ENCODE measurements at places on chromosomes 13 and 19. TPM values are rescaled to one million over a fixed set of nuclear protein-coding genes. Genes with fewer than 3 reads are reported as not detected.

DNA sequence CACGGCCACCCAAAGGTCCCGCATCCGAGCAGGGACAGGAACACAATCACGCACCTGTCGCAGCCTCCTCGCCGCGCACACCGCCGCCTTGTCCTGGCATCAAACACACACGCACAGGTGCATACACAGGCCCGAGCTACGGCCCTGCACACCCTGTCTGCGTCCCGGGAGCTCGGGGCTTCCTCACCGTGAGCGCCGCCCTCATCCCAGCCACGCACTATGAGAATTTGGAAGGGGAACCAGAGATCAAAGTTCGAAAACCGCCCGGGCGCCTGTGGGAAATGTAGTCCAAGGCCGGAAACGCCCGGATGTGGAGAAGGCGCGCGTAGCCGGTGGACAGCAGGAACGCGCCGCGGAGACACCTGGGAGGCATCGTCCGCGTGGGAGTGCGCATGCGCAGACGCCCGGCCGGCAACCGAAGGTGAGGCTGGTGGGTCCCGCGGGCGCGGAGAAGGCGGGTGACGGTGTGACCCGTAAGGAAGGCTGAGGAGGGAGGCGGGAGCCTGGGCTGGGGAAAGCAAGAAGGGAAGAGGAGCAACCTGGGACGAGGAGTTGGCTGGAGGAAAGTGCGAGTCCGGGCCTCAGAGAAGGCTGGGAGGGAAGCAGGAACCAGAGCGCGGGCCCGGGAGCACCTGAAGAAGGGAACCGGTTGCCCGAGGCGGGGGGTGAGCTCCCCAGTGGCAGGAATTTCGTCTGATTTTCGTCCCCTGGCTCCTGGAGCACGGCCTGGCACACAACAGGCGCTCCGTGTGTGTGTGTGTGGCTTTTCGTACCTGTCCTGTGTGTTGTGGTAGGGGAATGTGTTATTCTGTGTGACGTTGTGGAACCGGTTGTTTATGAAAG is at the start of gene ZNF567:
Gene ZNF567, plus strand, starts transcription at position 399 of the 843 bp plus-strand sequence. CDS start 7,256 bp downstream, outside the sequence.
- peak; percentile 99 for DNase-seq
- H3K36me3 ChIP-seq: peaks cover 56% of the 10 kb centered on the region
- peak within 1 kb of the TSS; percentile 97 for H3K4me3 ChIP-seq
- H3K27me3 ChIP-seq: peaks cover 3% of the 10 kb centered on the region
- H3K4me1 ChIP-seq: peaks cover 21% of the 10 kb centered on the region

DNA sequence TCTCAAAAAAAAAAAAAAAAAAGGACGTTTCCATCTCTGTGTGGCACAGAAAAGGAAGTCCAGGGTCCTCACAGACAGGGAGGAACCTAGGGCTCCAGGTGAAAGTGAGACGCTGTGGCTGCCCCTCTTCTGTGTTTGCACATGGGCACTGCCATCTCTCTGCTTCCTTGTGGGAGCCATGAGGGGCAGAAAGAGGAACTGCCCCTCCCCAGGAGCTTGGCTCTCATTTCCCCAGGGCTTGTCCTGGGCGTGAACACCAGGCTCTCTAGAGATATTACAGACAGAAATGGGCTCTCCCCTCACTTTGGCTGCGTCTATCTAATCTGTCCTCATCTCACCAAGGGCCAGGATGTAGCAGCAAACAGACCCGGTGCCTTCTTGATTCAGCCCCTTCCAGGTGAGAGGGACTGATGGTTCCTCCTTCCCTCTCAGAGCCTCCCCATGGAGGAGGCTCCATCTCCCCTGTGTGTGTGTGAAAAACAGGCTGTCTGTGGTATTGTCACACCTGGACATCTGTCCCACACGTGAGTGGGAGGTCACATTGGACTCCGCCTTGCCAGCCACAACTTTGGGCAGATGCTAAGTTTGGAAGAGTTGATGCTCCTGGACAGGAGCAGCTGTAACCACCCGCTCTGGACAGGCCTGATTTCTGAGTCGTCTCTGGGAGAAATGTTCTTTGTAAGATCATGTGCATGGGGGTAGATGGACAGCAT is 840 bp upstream of the LILRA4 start:
- no peak for DNase-seq
- H3K27ac ChIP-seq: no peak overlapping the region
- peaks cover 7% of the 10 kb centered on the region for H3K27me3 ChIP-seq
- H3K36me3 ChIP-seq: no peaks in the 10 kb centered on the region
- H3K4me1 ChIP-seq: no peaks in the 10 kb centered on the region
- no peak overlapping the region for H3K4me3 ChIP-seq

- peak overlapping the region; percentile 95 for H3K27ac ChIP-seq
- no peak for DNase-seq
- H3K4me3 ChIP-seq: peak overlapping the region; percentile 96
- H3K4me1 ChIP-seq: peaks cover 39% of the 10 kb centered on the region
- H3K36me3 ChIP-seq: peaks cover 30% of the 10 kb centered on the region
Measured at GRCh38 chr19:3982701-3983541, 2.3 kb downstream of the EEF2 start.

- no peak overlapping the region for H3K27ac ChIP-seq
- peaks cover 30% of the 10 kb centered on the region for H3K36me3 ChIP-seq
- H3K4me3 ChIP-seq: peak overlapping the region; percentile 9
- peaks cover 12% of the 10 kb centered on the region for H3K4me1 ChIP-seq
- H3K27me3 ChIP-seq: no peaks in the 10 kb centered on the region
- no peak for DNase-seq
Measured at GRCh38 chr13:98180092-98180491, 3.0 kb upstream of the RNF113B start.

GRCh38 chr13:86562866-86563265 is 763.6 kb upstream of the SLITRK6 start:
- H3K4me1 ChIP-seq: no peaks in the 10 kb centered on the region
- no peak overlapping the region for H3K27ac ChIP-seq
- DNase-seq: no peak
- no peak overlapping the region for H3K4me3 ChIP-seq
- no peaks in the 10 kb centered on the region for H3K27me3 ChIP-seq
- H3K36me3 ChIP-seq: no peaks in the 10 kb centered on the region

DNA sequence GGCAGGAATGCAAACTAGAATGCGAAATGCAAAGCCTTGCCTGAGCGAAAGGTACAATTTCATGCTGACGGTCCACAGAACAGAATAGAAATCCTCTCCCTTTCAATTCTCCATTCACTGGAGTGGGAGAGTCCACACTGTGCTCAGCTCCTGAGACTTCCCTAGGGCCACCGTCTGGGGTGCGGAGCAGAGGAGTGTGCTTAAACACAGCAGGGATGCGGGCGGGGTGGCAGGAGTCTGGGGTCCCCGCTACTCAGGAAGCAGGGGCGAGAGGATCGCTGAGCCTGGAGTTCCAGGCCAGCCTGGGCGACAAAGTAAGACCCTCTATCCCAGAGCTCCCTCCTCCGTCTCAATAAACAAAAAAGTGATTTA is 552 bp upstream of the ZNF816 start:
- H3K27me3 ChIP-seq: no peaks in the 10 kb centered on the region
- H3K4me3 ChIP-seq: peak overlapping the region; percentile 99
- H3K27ac ChIP-seq: peak overlapping the region; percentile 98
- peak; percentile 74 for DNase-seq
- peaks cover 29% of the 10 kb centered on the region for H3K36me3 ChIP-seq

DNA sequence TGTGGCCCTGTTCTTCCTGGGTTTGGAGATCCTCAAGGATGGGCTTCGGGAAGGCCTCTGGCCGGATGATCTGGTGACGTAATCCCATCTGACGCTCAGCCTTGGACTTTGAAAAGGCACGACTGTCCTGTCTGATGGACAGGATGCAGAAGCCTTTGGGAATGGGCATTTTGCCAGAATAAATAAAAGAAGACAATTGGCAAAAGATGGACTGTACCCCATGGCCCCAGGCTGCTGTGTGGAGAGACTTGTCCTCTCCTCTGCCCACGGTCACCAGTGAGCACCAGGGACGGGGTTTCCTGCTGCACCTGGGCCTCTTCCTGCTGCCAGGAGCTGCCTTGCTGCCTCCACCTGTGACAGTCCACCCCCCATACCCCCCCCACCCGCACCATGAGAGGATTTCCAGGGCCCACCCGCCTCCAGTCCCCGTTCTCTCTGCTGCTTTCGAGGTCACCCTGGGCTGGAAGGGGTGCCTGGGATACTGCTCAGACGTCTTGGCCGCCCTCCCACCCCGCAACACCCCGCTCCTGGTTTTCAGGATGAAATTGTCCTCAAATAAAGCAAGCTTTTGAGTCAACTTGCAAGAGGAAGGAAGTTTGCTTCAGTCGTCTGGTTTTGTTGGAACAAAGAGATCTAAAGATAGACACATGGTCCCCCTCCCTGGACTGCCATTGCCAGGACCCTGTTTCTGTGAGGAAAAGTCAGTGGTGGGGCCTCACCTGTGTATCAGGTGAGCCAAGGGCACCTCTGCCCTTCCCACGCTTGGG is 40.9 kb downstream of the MCF2L start:
- no peaks in the 10 kb centered on the region for H3K27me3 ChIP-seq
- H3K36me3 ChIP-seq: peaks cover 9% of the 10 kb centered on the region
- no peak for DNase-seq

DNA sequence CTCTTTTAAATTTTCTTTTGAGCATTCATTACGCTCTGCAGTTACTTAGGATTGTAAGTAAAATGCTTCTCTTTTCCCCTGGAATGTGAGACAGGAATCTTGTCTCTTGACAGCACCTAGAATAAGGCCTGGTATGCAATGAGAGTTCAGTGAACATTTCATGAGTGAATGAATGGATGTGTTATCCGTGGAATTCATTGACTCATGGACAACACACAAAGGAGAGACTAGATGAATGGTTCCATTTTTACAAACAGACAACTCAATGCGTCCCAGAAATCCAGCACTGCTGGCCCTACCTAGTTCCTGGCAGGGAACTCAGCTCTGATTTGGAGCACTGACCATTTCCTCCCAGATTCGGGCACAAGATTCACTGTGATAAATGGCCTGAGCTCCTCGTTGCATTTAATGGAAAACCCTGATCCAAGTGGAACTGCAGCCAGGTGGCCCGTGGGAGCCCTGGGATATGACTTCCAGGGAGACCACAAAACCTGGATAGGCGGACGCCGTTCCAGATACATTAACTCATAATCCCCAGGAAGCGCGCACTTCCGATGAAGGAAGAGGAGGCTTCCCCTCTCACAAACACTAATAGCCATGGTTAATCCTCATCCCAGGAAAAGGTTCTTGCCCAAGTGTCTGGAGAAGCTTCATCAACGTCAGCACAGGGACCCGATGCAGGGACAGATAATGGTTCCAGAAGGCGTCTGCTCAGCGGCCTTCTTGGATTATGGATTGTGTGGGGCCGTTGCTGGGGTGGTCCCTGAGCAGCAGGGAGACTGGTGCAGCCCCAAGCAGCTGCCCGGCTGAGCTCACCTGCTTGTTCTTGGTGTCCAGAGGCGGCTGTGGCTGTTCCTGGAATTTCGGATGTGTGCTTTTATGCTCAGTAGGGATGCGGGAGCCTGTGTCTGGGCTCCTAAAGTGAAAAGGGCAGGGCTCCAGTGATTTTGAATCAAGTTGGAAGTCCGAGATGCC is 211.1 kb upstream of the TSHZ3 start:
- no peak overlapping the region for H3K4me3 ChIP-seq
- H3K36me3 ChIP-seq: peaks cover 3% of the 10 kb centered on the region
- H3K4me1 ChIP-seq: no peaks in the 10 kb centered on the region
- H3K27ac ChIP-seq: no peak overlapping the region
- no peak for DNase-seq

SKA3 gene
- 7.6 TPM for total RNA-seq

DNA sequence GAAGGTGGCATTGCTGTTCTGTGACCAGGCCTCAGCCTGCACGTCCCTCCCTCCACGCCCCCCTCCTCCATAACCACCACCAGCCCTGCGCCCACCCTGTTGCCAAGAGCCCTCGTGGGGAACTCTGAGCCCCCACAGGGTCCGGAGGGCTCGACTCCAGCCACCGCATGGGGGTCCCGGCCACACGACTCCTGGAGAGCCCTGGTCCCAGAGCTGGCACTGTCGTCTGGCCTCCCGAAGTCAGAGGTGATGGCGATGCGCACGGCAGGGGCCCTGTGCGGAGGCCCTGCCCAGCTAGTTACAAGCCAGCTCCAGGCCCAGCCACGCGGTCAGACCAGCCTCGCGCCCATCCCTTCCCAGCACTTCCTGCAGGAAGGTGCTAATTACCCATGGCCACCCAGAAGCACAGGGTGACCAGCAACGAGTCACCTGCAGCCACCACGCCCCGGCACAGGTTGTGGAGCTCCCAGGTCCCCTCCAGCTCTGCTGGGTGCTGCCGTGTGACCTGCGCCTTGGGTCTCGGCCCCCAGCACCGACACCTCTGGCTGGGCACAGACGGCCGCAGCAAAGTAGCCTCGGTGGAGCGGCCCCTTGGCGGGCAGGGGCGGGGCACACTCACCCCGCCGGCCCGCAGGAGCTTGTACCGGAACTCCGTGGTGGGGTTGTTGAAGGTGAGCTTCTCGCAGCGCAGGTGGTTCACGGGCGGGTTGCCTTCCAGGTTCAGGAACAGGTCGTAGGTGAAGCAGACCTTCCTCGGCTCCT is 49.6 kb downstream of the MLLT1 start:
- H3K27me3 ChIP-seq: no peaks in the 10 kb centered on the region
- DNase-seq: no peak
- peaks cover 22% of the 10 kb centered on the region for H3K4me1 ChIP-seq
- peak overlapping the region; percentile 76 for H3K27ac ChIP-seq
- H3K4me3 ChIP-seq: no peak overlapping the region
- H3K36me3 ChIP-seq: peaks cover 10% of the 10 kb centered on the region

DNA sequence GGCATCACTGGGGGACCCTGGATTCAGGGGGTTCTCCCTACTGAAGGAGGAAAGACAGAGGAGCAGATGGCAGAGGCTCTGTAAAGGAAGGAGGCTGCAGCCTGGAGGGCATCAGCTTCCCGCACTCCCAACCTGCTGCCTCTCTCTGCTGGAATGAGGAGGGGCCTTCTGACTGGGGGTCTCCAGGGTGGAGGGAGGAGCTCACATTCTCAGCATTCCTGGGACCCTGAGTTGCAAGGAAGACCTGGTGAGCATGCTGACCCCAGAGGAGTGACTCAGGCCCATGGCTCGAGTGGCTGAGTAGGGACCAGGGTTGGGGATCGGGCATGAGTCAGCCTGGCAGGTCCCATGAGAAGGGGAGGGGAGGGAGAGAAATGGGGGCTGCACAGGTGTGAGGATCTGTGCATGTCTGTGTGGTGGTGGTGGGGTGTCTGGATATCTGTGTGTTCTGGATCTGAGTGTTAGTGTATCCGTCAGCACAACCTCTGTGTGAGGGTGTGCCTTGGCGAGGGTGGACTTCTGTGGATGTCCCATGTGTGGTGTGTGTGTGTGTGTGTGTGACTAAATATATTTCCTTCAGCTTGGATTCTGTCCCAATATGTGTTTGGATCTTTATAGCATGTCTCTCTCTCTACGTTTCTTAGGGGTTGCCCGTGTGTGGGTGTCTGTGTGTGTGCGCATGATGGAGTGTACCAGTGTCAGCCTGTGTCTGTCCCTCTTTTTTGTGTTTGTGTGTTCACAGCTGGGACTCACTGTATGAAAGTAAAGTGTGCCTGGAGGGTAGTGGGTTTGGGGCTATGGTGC is 4.6 kb downstream of the AXL start:
- peaks cover 9% of the 10 kb centered on the region for H3K36me3 ChIP-seq
- peaks cover 23% of the 10 kb centered on the region for H3K4me1 ChIP-seq
- no peak for DNase-seq
- H3K27ac ChIP-seq: peak overlapping the region; percentile 55
- peaks cover 7% of the 10 kb centered on the region for H3K27me3 ChIP-seq

- no peak overlapping the region for H3K4me3 ChIP-seq
- peaks cover 2% of the 10 kb centered on the region for H3K4me1 ChIP-seq
- no peak for DNase-seq
- peaks cover 2% of the 10 kb centered on the region for H3K36me3 ChIP-seq
- no peaks in the 10 kb centered on the region for H3K27me3 ChIP-seq
Measured at GRCh38 chr13:110648146-110648819, 32.9 kb downstream of the NAXD start.

GRCh38 chr13:113490496-113491417 is at the start of gene DCUN1D2:
TSS of gene DCUN1D2 (minus strand) at chr13:113490711. CDS start at chr13:113490669, 42 bp downstream.
- H3K27ac ChIP-seq: peak within 1 kb of the TSS; percentile 93
- H3K27me3 ChIP-seq: no peaks in the 10 kb centered on the region
- peak; percentile 95 for DNase-seq
- peaks cover 11% of the 10 kb centered on the region for H3K36me3 ChIP-seq
- H3K4me3 ChIP-seq: peak within 1 kb of the TSS; percentile 97

GPC6 gene
- total RNA-seq: 8.4 TPM

Measured in type B pancreatic cell (in vitro differentiated cells).